ENCODE measurements at places on chromosomes 2 and 18. TPM values are rescaled to one million over a fixed set of nuclear protein-coding genes. Genes with fewer than 3 reads are reported as not detected.

- DNase-seq: no peak
Observed at GRCh38 chr2:7035884-7036283, 118.7 kb downstream of the RNF144A start.

DNA sequence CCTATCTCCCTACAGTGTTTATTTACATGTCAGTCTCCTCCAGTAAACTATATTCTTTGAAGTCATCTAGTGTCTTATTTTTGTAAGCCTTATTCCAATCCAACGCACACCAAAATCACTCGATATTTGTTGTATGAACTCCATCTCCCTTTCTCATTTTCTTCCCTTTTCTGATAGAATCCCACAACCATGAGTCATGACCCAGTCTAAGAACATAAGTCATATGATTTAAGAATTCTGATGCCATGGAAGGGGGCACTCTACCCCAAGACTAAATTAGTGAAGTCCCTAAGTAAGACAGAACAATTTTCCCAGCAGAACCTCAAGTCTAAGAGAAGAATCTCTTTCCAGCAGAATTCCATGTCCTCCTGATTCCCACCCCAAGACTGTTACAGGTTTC lies 5.4 kb downstream of the CHMP3 start:
- no peak for DNase-seq

DNA sequence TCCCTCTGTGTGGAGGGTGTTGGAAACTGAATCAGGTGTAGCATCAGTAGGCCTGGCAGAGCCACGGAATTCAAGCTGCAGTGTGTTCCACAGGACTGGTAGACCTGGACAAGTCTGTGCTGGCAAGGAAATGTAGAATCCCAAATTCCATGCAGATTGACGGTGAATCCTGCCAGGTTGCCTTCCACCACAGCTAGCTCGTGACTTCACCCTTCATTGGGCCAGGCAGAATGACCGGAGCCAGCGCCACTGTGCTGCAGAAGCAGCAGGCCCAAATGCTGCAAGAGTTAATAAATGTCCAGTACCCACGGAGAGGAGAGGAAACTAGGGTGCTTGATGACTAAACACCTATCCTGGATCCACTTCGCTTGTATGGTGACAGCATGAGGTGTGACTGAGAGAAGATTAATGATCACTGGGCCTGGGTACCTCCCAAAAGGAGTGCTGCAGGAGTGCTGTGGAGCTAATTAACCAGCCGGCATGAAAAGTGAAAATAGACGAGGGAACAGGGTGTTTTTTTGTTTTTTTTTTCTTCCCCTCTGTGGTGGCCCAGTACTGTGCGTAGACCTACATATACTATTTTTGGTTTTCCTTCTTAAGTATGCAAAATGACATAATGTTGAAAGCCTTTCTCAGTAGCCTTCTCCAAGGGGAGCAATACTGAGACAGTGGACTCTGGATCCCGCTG lies 122.2 kb downstream of the TANC1 start:
- DNase-seq: no peak

The FSHR gene
- not detected for total RNA-seq

DNA sequence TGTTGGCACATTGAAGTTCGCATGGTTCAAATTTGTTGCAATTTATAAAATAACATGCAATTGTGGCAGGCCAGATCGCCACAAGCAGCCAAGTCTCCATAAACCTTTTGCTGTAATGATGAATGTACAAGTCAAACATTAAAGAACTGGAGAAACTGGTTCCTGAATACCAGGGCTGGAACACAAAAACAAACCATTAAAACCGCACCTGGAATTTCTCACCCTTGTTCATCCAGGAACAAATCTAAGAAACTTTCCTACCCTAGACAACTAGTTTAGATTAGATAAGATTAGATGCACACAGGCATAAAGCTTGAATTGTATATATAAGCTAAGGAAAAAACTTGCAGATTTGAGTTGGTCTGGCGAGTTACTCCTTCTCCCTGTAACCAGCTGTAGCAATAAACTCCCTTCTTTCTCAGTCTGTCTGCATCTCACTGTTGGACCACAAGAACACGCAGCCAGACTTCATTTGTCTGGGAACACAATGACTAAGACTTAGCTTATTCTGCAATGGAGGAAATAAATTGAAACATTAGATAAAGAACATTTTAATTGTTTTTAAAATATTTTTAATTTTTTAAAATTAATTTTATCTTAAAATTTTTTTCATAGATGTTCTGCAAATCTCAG lies 1835.5 kb upstream of the LRRTM1 start:
- DNase-seq: peak; percentile 37

GRCh38 chr2:69944756-69945155 lies 16.7 kb downstream of the ASPRV1 start:
- DNase-seq: no peak

GRCh38 chr2:65885266-65885665 lies 452.9 kb upstream of the SPRED2 start:
- DNase-seq: no peak

GRCh38 chr2:214624166-214624760 lies 185.2 kb downstream of the BARD1 start:
- no peak for DNase-seq

DNA sequence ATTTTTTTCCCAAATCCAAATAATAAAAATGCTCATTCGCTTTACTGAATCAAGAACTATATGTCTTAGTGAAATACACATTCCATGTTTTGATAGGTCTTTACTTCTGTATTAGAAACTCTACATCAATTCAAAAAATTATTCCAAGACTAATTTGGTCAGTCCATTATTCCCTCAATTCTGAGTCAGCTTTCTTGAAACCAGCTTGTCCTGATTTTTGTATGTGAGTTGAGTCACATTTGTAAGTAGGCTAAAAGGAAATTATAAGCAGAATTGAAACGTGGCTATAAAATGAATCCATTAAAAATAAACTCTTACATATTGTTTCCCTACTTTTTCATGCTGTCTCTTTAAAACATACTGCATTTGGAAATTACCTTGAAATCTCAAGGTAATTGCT lies 113.0 kb downstream of the DNER start:
- DNase-seq: no peak

GRCh38 chr2:227267410-227268115 lies 57.5 kb upstream of the MFF start:
- no peak for DNase-seq

The SERPINB11 gene
- not detected for total RNA-seq

GRCh38 chr2:230748087-230748486 lies 35.4 kb downstream of the CAB39 start:
- DNase-seq: no peak

The PLCD4 gene
- 3.8 TPM for total RNA-seq

GRCh38 chr2:98701230-98701629 lies 29.7 kb downstream of the MGAT4A start:
- DNase-seq: no peak

- DNase-seq: no peak
Observed at GRCh38 chr2:7011356-7012083, 94.3 kb downstream of the RNF144A start.

GRCh38 chr2:39481611-39482010 lies 44.5 kb upstream of the MAP4K3 start:
- no peak for DNase-seq

DNA sequence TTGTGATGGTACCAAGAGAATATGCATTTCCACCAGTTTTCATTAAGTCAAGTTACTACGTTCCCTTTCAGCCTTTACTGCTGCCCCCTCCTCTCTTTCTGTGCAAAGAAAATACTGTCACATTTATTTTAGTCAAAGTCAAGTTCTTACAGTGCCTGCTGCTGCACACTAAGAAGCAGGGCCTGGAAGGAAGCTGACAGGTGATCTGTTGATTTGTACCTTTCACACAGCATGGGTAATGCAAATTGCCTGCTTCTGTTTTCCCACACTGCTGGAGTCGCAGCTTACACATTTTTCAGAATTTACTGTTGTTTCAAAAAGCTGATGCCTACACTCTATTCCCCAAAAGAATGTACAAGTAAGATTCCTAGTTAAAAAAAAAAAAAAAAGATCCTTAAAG lies 48.7 kb upstream of the CD226 start:
- no peak for DNase-seq

The ANO7 gene
- 75.4 TPM for total RNA-seq

- DNase-seq: no peak
Observed at GRCh38 chr2:224024270-224024669, 14.8 kb downstream of the SERPINE2 start.

DNA sequence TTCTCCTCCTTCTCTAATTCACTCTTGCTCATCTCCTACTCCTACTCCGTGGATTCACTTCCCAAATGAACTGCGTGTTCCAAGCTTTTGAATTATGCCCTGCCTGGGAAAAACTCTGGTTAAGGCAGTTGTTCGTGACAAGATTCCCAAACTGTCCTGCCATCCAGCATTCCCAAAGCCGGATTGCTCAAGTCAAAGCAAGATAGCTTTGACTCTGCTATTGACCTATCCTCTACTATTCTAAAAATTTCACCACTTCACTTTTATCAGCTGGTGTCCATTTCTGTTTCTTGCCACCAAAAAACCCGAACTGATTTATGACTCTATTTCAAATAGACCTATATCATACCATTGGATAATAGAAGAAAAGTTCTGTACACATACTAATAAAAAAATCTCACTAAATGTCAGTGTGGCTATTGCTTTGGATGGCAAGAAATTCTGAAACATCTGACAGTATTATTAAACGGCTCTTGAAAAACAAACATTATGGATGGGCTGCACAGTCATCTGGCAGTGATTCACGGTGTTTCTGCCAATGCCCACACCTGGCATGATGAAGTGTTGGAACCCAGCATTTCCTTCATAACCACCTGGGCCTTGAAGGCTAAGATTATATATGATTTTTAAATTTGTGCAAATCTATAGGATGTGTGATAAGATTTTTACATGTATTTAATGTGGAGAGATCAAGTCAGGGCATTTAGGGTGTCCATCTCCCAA lies 87.4 kb downstream of the NCKAP5 start:
- DNase-seq: no peak

DNA sequence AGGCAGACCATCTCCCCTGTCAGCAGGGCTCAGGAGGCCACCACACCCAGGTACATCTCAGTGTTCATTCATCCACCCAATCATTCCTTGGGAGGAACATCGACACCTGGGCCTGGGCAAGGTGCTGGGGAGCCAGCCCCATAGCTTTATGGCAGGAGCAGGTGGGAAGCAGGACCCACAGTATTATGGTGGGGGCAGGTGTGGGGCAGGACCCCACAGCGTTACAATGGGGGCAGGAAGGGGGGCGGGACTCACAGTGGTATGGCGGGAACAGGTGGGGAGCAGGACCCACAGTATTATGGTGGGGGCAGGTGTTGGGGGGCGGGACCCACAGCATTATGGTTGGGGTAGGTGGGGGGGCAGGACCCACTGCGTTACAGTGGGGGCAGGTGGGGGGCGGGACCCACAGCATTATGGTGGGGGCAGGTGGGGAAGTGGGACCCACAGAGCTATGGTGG lies 128.9 kb upstream of the HS6ST1 start:
- DNase-seq: no peak

GRCh38 chr2:232521959-232522622 lies 1.9 kb downstream of the PRSS56 start:
- DNase-seq: peak; percentile 72

DNA sequence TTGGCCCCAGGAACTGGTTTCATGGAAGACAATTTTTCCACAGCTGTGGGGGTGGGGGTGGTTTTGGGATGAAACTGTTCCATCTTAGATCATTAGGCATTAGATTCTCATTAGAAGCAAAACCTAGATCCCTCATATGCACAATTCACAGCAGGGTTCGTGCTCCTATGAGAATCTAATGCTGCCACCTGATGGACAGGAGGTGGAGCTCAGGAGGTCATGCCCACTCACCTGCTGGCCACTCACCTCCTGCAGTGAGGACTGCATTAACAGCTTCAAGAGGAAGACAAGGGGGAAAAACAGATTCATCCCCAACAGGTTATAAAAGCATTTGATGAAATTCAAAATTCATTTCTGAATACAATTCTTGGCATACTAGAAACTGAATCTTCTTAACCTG lies 38.5 kb downstream of the THAP4 start:
- no peak for DNase-seq

The CENPA gene
- total RNA-seq: 1.5 TPM

- DNase-seq: no peak
Observed at GRCh38 chr2:15839426-15840124, 100.8 kb upstream of the MYCN start.

GRCh38 chr18:50651334-50651733 lies 91.4 kb downstream of the MAPK4 start:
- no peak for DNase-seq

The MYO5B gene
- 128 TPM for total RNA-seq

- DNase-seq: no peak
Observed at GRCh38 chr2:189109921-189110397, 69.6 kb downstream of the COL5A2 start.

- no peak for DNase-seq
Observed at GRCh38 chr2:239669181-239669898, 268.5 kb upstream of the HDAC4 start.

Data from left colon (tissue), 2 donors.